ENCODE measurements at places on chromosomes 12 and 14. TPM values are rescaled to one million over a fixed set of nuclear protein-coding genes. Genes with fewer than 3 reads are reported as not detected.

TMEM233 gene
- total RNA-seq: 0.23 TPM

ANAPC7 gene
- total RNA-seq: 71.9 TPM

CD4 gene
- total RNA-seq: not detected

DNA sequence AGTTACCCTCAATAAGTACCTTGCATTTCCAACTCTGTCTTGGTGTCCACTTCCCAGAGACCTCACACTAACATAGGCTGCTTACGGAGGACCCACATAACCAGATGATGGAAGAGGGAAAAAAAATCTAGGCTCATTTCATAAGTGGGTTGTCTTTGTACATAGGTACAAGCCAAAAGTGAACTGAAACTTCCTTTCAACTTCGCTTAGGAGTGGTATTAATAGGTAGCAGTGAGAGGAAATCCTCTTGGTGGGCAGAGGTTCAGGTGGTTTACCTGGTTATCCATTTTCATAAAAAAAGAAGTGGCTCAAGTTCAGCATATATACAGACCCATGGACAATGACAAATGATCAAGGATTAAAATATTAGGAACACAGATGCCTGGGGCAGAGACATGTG, 35.8 kb upstream of the RNU6-7 start:
- DNase-seq: no peak

DNA sequence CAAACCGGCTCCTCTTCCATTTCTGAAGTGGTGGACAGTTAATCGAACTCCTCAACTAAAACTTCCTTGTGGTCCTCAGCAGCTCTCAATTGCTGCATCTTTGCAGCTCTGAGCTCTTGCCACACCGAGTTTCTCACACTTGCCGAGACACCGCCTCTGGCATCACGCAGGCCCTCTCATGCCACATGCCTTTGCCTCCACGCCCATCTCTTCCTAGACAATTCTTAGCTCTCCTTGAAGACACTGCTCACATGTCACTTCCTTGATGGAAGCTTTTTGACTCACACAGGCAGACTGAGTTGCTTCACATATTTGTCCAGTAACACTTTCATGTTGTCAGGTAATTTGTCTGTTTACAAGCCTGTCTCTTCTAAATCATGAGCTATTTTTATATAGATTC, 29.2 kb downstream of the KCNA1 start:
- no peak for DNase-seq

RNASE7 gene
- total RNA-seq: not detected

ASCL1 gene
- not detected for total RNA-seq

SPRYD4 gene
- total RNA-seq: 2.4 TPM

- DNase-seq: no peak
These were observed 32.0 kb downstream of the PSEN1 start for GRCh38 chr14:73168274-73168673.
